B cell (primary cell): ENCODE measurements at places on chromosomes 16 and 17.

DNA sequence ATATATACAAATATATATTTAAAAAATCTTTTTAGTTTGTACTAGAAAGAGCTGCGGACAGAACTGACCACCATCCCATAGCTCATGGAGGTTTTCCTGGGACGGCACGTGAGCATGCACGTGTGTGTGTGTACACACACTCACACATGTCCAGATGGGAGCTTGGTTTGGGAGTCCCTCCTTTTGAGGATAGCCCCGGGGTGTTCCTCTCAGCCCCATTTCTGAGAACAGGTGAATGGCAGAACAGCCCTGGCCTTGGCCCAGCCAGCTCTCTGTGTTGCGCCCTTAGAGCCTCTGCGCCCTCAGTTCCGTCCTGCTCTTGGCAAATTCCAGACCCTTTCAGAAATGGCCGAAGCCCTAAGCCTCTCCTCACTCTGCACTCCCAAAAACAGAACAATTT lies 70.1 kb downstream of the AMFR start:
- no peak for DNase-seq
- H3K4me3 ChIP-seq, result no peak overlapping the region
- no peaks in the 10 kb centered on the region for H3K27me3 ChIP-seq

- no peaks in the 10 kb centered on the region for H3K27me3 ChIP-seq
- H3K4me3 ChIP-seq, result no peak overlapping the region
- H3K36me3 ChIP-seq, result peaks cover 25% of the 10 kb centered on the region
- no peak overlapping the region for H3K27ac ChIP-seq
- no peak for DNase-seq
Measured at GRCh38 chr17:37261286-37261685, 114.5 kb upstream of the C17orf78 start.

DNA sequence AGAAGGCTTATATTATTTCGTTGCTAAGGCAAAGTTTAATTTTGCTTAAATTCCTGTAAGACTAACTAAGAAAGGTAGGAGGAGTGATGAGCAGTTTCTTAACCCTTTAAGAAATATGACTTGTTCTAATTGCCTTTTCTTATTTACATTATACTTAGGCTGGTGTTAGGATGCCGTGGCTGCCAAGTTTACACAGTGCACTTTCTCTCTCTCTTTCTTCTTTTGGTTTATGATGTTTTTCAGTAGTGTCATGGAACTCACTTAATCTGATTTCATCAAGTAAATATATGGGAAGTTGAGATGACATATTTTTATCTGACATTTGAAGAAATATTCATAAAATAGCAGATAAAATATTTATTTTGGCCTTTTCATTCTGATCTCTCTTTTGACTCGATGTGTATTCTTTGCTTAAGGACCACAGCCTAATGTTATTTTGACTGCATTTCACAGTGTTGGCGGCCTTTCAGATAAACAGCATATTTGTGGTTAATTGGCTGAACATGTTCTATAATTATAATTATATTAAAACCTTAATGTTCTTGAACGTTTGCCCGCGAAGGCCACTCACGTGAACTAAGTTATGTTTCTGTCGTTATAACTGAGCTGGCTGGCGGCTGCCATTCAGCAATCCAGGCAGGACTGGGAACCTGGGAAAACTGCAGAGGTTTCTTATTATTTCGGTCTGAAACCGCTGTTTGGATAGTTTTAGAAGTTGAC lies 191.6 kb downstream of the WWOX start:
- no peak for DNase-seq
- no peaks in the 10 kb centered on the region for H3K27me3 ChIP-seq
- no peaks in the 10 kb centered on the region for H3K4me1 ChIP-seq
- no peaks in the 10 kb centered on the region for H3K36me3 ChIP-seq

DNA sequence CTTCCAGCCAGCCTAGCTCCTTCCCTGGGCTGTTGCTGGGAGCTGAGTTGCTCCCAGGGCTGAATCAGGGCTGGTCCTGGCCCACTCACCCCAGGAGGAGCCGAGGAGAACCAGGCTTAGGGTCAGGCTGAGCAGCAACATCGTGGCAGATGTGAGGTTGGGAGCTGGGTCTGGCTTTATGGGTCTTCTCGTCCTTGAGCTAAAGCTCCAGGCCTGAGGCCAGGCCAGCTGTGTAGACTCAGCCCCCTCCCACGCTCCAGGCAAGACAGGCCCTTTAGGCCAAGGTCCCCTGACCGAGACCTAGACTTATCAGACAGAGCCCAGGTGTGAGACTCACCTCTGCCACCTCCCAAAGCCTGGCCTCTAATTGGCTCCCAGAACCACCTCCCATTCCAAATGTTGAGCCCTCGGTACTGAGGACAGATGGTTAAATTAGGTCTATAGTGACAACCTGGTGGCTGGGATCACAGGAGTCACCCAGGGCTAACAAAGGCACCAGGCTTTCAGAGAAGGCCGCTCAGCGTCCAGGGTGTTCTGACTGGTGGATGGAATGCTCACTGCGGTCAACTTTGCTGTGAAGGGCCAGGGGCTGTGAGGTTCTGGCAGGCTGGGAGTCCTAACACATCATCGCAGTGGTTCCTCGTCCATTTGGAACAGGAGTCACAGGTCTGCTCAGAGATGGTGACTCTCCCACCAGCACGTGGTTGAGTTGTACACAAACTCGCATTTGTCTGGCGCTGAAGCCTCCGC lies at the start of gene CTRL:
Gene CTRL, minus strand, starts transcription at position 151 of the 750 bp plus-strand sequence. Its CDS starts 10 bp downstream, at position 141.
- no peak within 1 kb of the TSS for H3K27ac ChIP-seq
- DNase-seq, result no peak
- peaks cover 18% of the 10 kb centered on the region for H3K4me1 ChIP-seq
- H3K36me3 ChIP-seq, result peaks cover 63% of the 10 kb centered on the region
- H3K27me3 ChIP-seq, result no peaks in the 10 kb centered on the region
- H3K4me3 ChIP-seq, result no peak within 1 kb of the TSS

GRCh38 chr16:48609652-48610029 lies 339 bp downstream of the N4BP1 start:
- H3K27ac ChIP-seq, result no peak overlapping the region
- no peak for DNase-seq
- peak overlapping the region; percentile 77 for H3K4me3 ChIP-seq

- H3K27ac ChIP-seq, result no peak overlapping the region
- no peak overlapping the region for H3K4me3 ChIP-seq
- no peaks in the 10 kb centered on the region for H3K36me3 ChIP-seq
- no peaks in the 10 kb centered on the region for H3K27me3 ChIP-seq
Measured at GRCh38 chr16:48057048-48057447, 98.7 kb downstream of the ABCC12 start.
